Iris pigment epithelial cell (primary cell): ENCODE measurements at places on chromosomes 7 and 10.

DNA sequence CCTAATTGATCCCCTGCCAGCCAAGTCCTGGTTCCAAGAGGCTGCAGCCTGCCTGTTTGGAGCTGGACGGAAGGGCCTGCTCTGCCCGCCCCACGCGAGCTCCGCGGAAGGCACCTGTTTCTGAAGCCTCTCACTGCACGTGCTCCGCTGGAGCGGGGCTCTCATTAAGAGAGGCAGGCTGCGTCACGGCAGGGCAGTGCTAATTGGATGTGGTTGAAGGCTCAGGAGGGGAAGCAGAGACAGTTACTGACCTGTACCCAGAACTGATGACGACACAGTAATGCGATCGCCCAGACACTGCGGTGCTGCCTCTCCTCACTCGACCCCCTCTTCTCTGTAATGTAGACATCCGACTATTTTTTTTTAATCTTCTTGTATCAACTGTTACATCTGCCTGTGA is 411.1 kb upstream of the MGMT start:
- no peak for DNase-seq

- DNase-seq: peak; percentile 58
Observed at GRCh38 chr7:93160410-93160809, 12.2 kb upstream of the SAMD9L start.

DNA sequence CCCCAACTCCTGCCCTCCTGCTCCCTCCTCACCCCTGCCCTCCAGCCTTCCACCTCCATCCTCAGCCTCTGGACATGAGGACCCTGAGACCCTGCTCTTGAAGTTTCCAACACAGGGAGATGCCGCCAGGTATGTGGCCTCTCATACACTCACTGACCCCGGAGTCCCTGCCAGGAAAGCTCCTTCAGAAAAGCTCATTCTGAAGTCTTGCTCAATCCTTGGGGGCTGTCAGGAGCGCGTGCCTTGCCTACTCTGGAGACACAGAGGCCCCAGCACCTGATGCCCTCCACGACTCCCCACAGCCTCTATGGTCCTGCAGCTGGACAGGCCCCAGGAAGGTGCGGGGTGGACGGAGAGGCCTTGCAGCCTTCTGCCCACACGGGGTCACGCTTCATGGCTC is 11.0 kb downstream of the NUDT1 start:
- DNase-seq: peak; percentile 39

DNA sequence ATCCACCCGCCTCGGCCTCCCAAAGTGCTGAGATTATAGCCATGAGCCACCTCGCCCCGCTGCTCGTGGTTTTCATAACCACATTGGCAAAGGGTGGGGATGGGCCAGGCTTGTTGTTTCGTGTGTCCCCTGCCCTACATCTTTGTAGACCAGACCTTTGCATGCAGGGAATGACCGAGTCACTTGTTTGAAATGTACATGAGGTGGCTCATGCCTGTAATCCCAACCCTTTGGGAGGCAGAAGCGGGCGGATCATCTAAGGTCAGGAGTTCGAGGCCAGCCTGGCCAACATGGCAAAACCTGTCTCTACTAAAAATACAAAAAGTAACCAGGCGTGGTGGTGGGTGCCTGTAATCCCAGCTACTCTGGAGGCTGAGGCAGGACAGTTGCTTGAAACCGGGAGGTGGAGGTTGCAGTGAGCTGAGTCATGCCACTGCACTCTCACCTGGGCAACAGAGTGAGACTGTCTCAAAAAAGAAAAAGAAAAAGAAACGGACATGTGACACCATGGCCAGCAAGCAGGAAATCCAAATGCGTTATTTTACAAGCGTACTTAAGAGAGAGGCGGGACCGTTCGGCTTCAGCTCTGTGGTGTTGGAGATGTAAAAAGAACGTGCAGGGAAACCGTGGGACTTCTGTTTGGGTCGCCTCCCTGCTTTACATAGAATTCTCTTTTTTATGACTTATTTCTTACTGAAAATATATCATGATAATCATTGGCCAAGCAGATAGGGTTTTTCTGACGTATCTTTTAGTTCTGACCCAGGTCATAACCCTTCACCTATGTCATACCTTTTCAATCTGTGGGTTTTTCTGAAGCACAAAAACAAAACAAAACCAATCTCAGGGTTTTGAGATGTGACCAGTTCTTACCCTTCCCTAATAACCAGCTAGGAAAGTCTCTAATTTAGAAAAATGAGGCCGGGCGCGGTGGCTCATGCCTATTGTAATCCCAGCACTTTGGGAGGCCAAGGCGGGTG is 45.1 kb downstream of the WIPI2 start:
- DNase-seq: peak; percentile 13

DNA sequence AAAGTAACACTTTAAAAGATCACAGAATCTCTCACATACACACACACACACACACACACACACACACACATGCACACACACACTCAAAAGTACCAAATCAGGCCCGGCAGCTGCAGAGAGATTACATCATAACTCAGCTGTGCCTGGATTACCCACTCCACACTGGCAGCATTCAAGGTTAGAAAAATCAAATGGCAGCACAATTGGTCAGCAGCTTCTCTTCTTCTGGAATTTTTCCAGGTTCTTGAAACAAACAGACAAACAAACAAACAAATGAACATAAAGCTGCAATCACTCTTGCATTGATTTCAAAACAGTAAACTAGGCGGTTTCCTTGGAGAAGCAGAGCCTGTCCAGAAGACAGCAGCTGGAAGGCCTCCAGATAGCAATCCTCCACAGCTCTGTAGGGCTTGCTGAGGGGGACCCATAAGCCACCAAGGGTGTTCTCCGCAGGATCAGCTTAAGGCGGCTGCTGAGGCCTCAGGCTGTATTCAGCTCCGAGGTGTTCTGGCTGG is 24.5 kb upstream of the FAM133B start:
- DNase-seq: peak; percentile 47

- DNase-seq: peak; percentile 84
Observed at GRCh38 chr7:65397730-65398142, 24.1 kb downstream of the ZNF92 start.

DNA sequence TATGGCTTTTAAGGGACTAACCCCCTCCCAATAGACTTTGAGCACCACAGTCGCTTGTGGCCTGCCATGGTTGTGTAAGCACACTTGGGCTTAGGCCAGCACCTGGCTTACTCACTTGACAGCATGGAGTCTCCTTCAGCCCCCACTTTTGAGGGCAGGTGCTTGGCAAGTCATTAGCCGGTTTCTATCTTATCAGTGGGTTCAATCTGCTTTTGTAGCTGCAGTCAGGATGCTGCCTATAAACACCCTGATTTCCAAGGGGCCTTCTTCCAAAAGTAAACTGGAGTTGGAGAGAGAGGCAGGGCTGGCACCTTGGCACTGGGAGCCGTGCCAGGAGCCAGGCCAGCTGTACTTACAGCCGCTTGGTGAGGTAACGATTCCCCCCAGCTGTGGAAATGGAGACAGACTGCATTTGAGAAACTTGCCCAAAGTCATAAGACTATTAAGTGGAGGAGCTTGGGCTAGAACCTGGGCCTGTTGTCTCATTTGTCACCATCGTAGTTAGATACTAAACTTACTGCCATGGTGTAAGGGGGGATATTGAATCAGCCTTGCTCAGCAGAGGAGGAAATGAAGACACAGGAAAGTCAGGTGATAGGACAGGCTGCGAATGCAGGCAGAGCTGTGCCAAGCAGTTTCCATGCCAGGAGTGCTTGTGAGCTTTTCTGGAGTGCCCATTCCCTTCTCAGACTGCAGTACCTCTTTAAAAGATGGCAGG is 92.2 kb upstream of the EFCAB10 start:
- no peak for DNase-seq

- no peak for DNase-seq
Observed at GRCh38 chr7:25897261-25897782, 254.7 kb upstream of the NFE2L3 start.

GRCh38 chr7:132876576-132876975 is 205.3 kb downstream of the CHCHD3 start:
- DNase-seq: no peak
